ENCODE measurements at places on chromosomes 1 and 21.

- no peak for DNase-seq
Observed at GRCh38 chr1:208120431-208120790, 123.8 kb downstream of the PLXNA2 start.

DNA sequence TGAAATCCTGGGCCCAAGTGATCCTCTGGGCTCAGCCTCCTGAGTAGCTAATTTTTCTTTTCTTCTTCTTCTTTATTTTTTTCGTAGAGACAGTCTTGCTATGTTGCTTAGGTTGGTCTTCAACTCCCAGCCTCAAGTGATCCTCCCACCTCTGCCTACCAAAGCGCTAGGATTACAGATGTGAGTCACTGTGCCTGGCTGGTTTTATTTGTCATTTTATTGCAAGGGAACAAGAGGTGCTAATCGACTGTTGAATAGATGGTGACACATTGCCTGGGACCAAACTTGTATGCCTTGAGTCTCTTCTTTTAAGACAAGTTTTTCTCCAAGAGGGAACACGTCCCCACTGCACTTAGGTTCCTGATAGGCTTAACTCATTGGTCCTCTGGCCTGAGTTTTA lies 20.0 kb upstream of the KLHDC8A start:
- DNase-seq: no peak

DNA sequence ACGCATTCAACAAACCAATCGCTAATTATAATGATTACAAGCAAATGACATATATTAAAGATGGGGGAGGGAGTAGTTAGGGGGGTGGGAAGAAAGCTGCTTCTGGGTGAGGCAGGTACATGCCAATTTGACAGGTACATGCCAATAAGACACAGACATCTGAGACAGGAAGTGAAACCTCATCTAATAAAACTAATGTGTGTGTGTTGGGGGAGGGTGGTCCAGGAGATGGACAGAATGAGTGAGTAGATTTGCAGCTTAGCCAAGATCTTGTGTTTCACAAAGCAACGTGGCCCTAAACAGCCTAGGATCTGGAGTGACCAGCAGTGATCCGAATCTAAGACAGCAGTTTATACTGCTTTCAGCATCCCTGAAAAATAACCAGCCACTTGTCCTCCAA lies 10.8 kb downstream of the CFAP45 start:
- no peak for DNase-seq

- DNase-seq: no peak
Observed at GRCh38 chr1:92859400-92860039, 27.7 kb downstream of the RPL5 start.

DNA sequence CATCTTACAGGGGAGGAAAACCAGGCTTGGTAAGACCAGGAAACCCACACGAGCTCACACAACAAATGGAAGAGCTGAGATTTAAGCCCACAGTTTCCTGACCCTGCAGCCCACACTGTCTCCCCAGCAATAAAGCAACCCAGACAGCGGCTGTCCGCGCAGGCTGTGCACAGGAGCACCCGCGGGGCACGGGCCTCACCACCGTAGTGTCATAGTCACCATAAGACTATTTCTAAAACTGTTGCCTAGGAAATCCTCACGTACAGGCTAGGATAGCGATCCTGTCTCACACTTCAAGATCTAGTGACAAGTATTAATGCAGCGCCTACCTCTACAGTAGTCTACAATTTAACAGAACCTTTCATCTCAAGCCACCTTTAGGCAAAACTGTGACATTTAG lies 54.0 kb upstream of the SYT6 start:
- no peak for DNase-seq

- DNase-seq: no peak
Observed at GRCh38 chr1:53051676-53052075, 10.3 kb upstream of the PODN start.

- no peak for DNase-seq
Observed at GRCh38 chr1:151935154-151935553, 25.8 kb upstream of the THEM4 start.

DNA sequence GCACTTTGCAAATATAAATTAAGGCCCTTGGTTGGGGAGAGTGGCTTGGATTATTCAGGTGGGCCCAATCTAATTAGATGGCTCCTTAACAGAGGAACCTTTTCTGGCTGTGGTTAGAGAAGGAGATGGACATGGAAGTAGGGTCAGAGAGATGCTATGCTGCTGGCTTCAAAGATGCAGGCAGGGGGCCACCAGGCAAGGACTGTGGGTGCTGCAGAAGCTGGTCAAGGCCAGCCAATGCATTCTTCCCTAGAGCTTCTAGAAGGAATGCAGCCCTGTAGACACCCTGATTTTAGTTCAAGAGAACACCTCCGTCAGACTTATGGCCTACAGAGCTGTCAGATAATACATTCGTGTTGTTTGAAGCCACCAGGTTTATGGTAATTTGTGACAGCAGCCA lies 3.7 kb upstream of the TMEM9 start:
- no peak for DNase-seq

- DNase-seq: no peak
Observed at GRCh38 chr1:36324353-36324703, 883 bp upstream of the EVA1B start.

- DNase-seq: no peak
Observed at GRCh38 chr1:28141685-28142084, 34.8 kb downstream of the PTAFR start.

- DNase-seq: no peak
Observed at GRCh38 chr1:45275054-45275453, 51.6 kb upstream of the HPDL start.

- DNase-seq: no peak
Observed at GRCh38 chr1:119225831-119226230, 85.4 kb upstream of the WARS2 start.

- DNase-seq: no peak
Observed at GRCh38 chr1:91795591-91796389, 90.2 kb downstream of the TGFBR3 start.

- no peak for DNase-seq
Observed at GRCh38 chr1:180151508-180151907, 3.2 kb upstream of the QSOX1 start.

- DNase-seq: no peak
Observed at GRCh38 chr1:56634981-56635380, 10.1 kb upstream of the PRKAA2 start.

GRCh38 chr1:7299329-7299799 lies 471.7 kb upstream of the VAMP3 start:
- no peak for DNase-seq

DNA sequence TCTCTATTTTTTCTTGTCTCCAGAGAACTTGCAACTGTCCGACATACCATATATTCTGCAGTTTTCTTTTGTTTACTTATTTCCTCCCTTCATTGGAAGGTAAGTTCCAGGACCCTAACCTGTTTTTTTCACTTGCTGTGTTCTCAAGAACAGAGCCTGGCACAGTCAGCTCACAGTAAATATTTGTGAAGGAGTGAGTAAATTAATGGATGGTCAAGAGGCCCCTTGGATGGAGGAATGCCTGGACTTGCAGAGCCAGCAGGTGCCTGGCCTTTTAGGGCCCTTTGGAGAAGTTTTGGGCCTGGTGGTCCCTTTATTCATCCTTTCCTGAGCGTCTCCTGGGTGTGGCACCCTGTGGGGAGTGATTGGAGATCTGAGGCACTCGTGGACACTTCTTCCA lies 182.1 kb upstream of the POU3F1 start:
- no peak for DNase-seq

DNA sequence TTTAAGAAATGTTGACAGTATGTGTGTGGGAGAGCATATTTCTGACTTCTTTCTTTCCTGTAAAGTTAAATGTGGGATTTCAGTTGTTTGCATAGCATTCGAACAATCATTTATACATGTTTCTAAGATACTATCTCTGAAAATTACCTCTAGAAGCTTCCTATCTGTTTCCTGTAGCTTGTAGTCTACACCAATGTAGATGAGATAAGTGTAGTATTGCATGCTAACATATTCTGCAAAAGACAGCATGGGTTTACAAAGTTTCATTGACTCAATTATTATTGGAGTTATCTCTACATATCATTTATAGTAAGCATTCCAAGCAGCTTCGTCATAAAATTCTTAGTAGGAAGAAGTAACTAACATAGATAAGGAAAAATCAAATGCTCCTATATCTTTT lies 98.9 kb upstream of the DPYD start:
- no peak for DNase-seq

- no peak for DNase-seq
Observed at GRCh38 chr1:164583196-164583595, 24.2 kb downstream of the PBX1 start.

GRCh38 chr1:244970744-244971551 lies 106.6 kb upstream of the HNRNPU start:
- DNase-seq: peak; percentile 94

- DNase-seq: no peak
Observed at GRCh38 chr1:113793878-113794834, 18.1 kb downstream of the RSBN1 start.

DNA sequence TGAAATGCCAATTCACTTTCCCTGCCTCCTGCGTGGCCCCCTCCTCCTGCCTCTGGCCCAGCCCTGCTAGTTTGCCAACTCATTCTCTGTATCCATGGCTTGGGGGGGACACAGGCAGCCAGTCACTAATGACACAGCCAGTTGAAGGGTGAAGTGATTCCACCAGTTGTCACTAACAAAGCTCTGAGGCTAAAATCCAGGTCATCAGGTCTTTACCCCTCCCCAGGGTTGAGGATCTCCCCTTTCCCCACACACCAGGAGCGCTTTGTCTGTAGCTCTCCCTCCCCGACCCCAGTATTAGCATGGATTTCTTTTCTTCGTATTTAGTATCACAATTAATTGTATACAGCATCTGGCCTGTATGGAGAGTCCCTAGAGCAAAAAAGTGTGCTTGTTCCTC lies 394.1 kb downstream of the RRAGC start:
- no peak for DNase-seq

All from neural crest cell (in vitro differentiated cells).